ENCODE measurements at places on chromosomes 6 and 20. TPM values are rescaled to one million over a fixed set of nuclear protein-coding genes. Genes with fewer than 3 reads are reported as not detected.

Gene ERVFRD-1
- total RNA-seq, result not detected

Gene FIG4
- total RNA-seq, result 6.9 TPM

Gene AAR2
- total RNA-seq, result 27.7 TPM

Gene PROCR
- 22.0 TPM for total RNA-seq

Gene GLP1R
- total RNA-seq, result not detected

Gene GSTA5
- not detected for total RNA-seq

Gene WFDC10B
- not detected for total RNA-seq

Gene TNF
- not detected for total RNA-seq

Gene RAET1L
- total RNA-seq, result not detected

Gene EPHA7
- not detected for total RNA-seq

Measured in SJSA1 (cell line).